ENCODE measurements at places on chromosomes 12 and 14.

GRCh38 chr12:89192429-89192828, 159.9 kb downstream of the DUSP6 start:
- no peak for DNase-seq

DNA sequence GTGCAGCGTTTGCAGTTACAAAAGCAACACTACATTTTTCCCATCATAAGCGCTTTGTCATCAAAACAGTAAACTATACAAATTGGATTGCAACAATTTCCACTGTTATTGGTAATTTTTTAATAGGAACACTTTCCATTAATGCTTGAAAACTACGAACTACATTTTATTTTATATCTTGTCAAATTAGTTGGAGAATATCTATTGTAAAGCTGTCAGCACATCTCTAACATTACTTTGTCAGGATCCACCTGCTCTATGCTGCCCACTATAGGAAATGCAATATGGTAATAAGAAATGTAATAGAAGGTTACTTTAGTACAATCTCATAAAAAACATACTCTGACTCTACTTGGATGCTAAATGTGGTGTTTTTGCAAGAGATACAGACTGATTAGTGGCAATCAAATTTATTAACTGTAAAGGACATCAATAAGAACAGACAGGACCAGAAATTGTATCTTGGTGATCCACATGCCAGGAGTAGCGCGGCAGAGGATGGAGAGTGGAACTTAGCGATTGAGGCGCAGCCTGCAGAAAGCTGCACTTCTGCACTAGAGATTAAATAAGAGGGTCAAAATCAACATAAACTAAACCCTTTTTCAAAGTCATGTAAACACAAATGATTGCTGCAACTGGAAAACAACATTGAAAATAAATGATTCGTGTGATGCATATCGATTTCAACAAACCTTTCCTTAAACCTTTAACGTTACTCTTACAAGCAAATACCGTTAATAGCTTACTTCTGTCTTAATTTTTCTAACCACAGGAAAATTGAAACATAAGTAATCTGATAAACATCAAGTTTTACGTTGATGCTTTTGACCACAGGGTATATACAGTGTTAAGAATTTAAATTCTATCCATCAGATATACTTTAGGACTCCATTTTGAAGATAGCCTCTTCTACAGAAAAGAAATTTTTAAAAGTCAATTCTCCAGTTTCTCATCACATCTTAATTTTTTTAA, 3.6 kb upstream of the ARID2 start:
- DNase-seq: no peak

- DNase-seq: no peak
Observed at GRCh38 chr12:50291377-50291776, 8.1 kb upstream of the LIMA1 start.

DNA sequence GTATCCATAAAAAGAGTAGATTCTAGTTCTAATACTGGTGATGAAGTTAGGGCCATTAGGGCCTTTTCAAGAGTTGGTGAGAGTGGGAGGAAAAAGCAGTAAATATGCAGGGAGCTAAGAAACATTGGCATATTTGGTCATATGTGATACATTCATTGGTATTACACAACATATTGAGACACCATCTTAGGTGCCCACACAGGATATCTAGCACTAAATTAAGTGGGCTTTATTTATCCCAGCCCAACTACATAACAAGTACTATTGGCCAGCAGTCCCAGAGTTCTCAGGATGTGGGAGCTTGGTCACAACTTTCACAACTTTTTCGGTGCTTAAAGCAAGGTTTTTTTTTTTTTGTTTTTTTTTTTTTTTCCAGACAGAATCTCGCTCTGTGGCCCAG, 2.0 kb upstream of the ING4 start:
- DNase-seq: no peak

DNA sequence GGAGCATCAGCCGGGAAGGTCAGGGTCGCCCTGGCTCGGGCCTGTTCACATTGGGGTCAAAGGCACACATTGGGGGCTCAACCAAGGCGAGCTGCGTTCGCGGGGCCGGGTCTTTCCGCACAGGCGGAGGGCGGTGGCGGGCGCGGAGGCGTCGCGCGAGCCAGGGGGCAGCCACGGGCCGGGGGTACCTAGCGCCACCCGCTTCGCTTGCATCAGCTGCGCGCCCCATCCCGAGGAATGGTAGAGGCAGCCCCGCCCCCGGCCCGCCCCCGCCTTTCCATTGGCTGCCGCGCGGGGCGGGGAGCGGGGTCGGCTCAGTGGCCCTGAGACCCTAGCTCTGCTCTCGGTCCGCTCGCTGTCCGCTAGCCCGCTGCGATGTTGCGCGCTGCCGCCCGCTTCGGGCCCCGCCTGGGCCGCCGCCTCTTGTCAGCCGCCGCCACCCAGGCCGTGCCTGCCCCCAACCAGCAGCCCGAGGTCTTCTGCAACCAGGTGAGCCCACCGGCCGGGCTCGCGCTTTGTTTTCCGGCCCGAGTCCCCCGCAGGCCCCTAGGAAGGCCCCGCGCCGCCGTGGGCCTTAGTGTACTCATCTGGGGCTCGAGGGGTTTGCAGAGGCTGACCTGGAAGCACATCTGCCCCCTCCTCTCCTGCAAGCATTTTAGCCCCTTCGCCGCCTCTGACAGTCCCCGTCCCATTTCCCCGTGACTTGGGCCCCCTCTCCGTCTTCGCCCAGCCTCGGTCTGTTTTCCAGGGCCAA, at the start of gene ALDH2:
Gene ALDH2 (plus strand): TSS at position 326 of the 754 bp plus-strand sequence. CDS start 50 bp downstream, at position 376.
- no peak for DNase-seq

DNA sequence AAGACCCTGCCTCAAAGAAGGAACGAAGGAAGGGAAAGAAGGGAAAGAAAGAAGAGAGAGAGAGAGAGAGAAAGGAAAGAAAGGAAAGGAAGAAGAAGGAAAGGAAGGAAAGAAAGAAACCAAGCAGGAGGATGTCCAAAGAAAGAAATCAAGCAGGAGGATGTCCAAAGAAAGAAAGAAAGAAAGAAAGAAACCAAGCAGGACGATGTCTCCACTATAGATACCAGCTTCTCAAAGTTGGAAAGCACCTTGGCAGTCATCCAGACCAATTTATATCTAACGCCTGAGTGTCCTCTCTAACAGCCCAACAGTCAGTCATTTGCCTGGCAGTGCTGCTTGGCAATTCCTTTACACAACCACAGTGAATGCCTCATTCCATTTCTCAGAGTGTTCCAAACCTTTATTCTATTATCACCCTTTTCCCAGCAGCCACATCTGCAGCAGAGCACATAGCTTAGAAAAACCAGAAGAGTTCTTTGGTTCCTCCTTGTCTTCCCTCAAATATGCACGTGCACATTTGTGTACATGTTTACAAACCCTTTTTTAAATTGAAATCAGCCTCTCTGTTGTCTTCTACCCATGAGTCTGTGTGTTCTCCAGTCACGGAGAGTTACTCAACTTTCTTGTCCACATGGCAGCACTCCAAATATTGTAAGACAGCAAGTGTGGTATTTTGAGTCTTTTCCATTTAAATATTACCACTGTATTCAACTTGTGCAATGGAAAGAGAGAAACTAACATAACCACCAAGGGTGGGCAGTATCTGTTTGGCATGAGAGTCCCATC, 138.4 kb downstream of the STXBP6 start:
- DNase-seq: no peak
